KBM-7 (cell line): ENCODE measurements at places on chromosomes 12 and 14.

GRCh38 chr14:87152693-87153092, 840.3 kb downstream of the GALC start:
- no peak for DNase-seq

GRCh38 chr12:81626406-81626805, 132.7 kb downstream of the PPFIA2 start:
- DNase-seq: no peak

GRCh38 chr12:51891843-51892242, 3.9 kb downstream of the ANKRD33 start:
- no peak for DNase-seq

GRCh38 chr12:115088328-115088994, 404.5 kb upstream of the TBX3 start:
- DNase-seq: no peak

- DNase-seq: no peak
These were observed 3.5 kb downstream of the TBPL2 start for GRCh38 chr14:55436931-55437330.

DNA sequence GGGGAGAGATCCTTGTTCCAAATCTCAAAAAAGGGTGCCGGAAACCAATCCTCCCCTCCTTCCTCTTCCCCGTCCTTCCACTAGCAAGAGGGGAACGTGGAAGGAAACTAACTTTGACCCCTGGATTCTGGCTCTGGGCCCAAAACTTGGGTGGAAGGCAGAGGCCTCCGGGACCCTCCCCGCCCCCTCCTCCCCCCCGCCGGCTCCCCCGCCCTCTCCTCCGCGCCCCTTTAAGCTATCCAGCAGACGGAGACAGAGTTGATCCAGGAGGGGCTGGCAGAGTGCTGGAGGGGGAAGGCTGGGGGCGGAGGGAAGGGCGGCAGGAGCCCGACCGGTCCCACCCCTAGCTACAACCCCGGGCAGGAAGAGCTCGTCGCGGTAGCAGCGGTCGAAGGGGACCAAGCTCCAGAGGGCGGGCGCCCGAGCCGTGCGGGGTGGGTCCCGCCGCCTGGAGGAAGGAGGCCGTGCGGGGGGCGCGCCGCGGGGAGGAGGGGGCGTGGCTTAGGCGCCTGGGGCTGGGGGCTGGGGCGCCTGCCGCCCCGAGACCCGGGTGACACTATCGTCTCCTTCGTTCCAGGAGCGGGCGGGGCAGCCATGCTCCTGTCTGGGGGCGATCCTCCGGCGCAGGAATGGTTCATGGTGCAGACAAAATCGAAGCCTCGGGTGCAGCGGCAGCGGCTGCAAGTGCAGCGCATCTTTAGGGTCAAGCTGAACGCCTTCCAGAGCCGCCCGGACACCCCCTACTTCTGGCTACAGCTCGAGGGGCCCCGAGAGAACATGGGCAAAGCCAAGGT, at the start of gene NYNRIN:
Gene NYNRIN (plus strand): TSS at position 351 of the 794 bp plus-strand sequence. CDS start 244 bp downstream, at position 595.
- DNase-seq: no peak
